Dorsolateral prefrontal cortex (tissue), 122 donors: ENCODE measurements at places on chromosomes 3 and 15.

GRCh38 chr3:24550588-24550987 is 55.9 kb upstream of the THRB start:
- DNase-seq = no peak

- DNase-seq = no peak
Observed at GRCh38 chr15:55969582-55969981, 23.8 kb downstream of the NEDD4 start.

DNA sequence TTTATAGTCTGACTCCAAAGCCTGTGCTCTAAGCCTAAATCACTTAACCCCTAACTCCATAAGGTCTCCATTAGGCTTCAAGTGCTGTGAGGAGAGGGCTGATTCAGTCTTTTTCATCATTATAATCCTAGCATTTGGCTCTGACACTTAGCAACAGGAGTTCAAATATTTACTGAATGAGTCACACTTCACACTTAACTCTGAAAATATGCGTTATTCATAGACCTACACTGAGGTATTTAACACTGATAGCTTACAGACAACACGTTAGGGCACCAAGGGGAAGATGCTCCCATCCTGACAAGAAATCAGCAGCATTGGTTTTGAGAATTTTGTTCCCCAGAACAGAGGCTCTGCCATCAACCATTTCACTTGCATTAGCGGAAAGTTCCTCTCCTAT is 53.5 kb downstream of the MSL2 start:
- no peak for DNase-seq

- DNase-seq = peak; percentile 41
Observed at GRCh38 chr3:8443829-8444791, 57.5 kb upstream of the LMCD1 start.

GRCh38 chr3:53795176-53795575 is 51.0 kb downstream of the CHDH start:
- DNase-seq = no peak

DNA sequence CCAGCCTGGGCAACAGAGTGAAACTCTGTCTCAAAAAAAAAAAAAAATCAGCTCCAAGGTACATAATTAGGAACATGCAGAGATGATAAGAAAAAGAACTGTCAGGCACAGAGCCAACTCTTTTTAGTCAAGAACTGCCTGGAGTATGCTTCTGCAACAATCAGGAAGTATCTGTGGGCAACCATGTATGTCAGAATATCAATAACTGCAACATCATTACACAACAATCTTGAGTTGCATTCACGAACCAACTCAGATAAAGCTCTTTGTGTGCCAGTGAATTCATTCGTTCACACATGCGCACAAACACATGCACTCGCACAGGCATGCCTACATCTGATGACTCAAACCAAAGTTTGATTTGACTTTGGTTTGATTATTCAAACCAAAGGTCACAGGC is 32.1 kb downstream of the EFHB start:
- DNase-seq = no peak

DNA sequence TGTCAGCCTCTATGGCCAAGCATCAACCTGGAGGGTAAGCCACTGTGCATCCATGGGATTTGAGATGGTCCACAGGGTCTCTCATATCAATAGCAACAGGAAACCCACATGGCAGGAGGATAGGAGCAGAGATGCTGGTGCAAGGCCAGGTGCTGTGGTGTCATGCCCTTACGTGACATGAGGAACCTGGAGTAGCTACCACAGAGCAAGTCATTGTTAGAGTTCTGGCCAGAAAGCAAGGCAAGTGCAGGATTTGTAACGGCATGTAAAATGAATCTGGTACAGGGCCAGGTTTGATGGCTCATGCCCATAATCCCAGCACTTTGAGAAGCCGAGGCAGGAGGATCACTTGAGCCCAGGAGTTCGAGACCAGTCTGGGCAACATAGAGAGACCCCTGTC is 14.8 kb upstream of the ZNF774 start:
- no peak for DNase-seq
